ENCODE measurements at places on chromosomes 6 and 20. TPM values are rescaled to one million over a fixed set of nuclear protein-coding genes. Genes with fewer than 3 reads are reported as not detected.

The CRIP3 gene
- not detected for total RNA-seq

The ADGRB3 gene
- total RNA-seq: not detected

The ACSS1 gene
- 4.6 TPM for total RNA-seq

The C20orf144 gene
- total RNA-seq: 0.07 TPM

The IL17F gene
- total RNA-seq: not detected

The TFAP2A gene
- 37.0 TPM for total RNA-seq

The TP53TG5 gene
- not detected for total RNA-seq

DNA sequence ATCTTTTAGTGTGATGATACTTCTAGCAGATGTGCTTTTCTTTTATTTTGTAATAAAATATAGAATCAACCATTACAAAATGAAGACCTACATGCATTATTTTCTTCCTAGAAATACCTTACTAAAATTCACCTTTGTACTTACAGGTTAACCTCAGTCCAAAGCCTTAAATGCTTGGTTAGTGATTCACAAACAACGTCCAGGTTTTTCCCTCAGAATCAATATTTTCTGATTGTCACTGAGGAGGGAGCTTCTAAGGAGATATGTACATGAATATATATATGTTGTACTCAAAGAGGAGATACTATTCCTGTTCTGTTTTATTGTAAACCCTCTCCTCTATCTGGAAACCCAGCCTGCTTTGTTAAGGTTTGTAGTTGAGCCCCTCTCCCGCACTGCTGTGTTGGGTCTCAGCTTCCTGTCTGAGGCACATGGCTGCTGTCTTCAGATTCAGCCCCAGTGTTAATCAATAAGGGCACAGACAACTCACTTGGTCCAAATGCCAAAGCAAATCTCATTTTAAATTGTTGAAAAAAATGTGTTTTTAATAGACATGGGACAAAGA, 33.9 kb upstream of the HS3ST5 start:
- DNase-seq: no peak

DNA sequence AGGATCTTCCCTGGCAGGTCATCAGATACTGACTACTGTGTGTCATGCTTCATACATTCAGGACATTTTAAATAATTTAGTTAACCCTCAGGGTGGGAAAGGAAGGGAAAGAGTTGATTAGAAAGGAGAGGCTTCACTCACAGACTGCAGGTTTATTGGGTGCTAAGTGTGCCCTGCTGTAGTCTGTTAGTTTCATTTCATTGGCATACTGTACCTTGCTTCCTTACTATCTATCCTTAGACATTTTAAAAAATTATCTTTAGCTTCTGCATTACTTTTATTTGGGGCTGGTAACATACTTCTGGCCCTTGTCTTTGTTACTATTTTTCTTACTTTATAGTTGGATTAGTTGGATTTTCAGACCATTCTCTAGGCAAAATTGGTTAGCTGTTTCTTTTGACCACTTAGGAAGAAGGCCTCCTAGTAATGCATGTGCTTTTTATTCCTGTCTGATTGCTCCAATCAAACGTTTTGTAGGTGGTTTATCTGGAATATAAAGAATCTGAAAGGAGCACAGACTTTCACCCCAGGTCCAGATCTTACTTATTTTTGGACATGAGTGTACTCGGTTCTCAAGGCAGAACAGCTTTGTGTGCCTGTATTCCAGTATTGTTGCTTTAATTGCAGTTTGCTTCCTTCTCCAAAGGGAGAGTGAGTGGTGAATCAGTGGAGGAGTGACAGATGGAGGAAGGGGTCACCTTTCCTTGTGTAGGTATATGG, 82.7 kb upstream of the PRDM1 start:
- no peak for DNase-seq

GRCh38 chr6:90415178-90415577, 118.5 kb upstream of the BACH2 start:
- no peak for DNase-seq

DNA sequence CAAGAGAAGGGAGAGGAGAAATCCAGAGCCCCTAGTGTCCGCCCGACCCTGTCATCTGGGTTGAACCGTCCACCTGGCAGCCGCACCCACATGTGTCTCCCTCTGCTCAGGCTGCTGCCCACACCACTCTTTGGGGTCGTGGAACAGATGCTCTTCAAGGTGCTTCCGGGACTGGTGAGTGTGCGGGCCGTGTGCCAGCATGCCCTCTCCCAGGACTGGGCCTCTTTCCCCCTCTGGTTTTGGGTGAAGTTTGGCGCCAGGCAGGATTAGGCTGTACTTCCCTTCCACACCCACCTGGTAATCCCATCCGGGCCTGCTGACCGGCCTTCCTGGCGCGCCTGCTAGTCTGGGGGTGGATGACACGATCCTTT, 7.9 kb downstream of the BPIFB3 start:
- DNase-seq: no peak

DNA sequence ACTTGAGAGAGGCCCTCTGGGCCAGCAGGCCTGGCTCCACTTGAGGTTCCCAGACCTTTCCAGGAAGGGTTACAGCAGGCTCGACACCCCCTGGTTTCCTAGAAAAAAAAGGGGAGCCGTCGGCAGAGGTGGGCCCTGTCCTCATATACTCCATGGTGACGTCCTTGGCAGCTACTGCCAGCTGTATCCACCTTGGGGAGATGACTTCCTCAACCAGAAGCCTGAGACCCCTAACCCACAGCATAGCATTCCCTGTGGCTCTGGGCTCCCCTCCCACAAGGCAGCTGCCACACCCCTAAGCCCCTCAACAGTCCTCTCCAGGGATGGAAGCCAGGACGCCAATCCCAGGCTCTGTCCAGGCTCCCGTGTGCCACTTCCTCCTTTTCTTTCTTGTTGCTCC, 294.8 kb downstream of the CDC5L start:
- no peak for DNase-seq

DNA sequence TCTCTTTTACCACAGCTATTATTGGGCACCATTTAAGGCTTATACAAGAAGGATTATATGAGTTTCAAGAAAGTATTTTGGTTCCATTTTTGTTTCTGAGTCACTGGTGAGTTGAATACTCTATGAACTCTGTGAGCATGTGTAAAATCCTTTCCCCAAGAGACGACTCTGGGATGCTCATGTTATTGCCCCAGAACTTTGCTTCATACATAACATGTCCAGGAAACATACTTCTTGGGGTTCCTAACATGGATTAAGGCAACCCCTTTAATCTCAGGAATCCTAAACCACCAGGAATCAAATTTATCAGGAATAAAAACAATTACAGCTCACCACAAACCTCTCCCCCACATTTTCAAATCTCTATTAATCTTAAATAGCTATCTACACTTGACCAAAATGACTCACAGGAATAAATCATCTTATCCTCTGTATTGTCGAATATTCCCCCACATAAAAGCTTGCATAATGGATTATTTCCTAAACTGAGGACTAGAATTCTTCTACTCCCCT, 117.5 kb upstream of the COL21A1 start:
- DNase-seq: peak; percentile 50

GRCh38 chr6:10138917-10139316, 276.0 kb downstream of the TFAP2A start:
- DNase-seq: peak; percentile 64

DNA sequence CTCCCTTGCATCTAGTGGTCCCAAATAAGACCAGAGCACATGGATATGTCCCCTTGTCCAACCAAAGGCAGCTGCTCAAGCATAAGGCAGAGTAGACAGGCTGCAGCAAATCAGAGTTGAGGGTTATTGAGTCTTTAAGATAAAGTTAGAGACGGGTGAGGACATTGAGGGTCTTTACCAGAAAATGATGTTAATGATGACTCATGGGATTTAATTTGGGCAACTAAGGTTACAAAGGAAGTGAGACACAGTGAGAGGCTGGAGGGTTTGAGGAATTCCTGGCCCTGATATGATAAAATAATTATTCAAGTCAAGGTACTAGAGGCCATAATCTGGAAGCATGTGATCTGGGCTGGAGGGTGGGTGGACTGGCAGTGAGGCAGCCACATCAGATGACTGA, 133.6 kb downstream of the ALDH8A1 start:
- DNase-seq: no peak

GRCh38 chr20:60506061-60506460, 547.8 kb downstream of the CDH26 start:
- DNase-seq: no peak

GRCh38 chr6:87944541-87944954, 103.1 kb upstream of the SPACA1 start:
- DNase-seq: peak; percentile 95

DNA sequence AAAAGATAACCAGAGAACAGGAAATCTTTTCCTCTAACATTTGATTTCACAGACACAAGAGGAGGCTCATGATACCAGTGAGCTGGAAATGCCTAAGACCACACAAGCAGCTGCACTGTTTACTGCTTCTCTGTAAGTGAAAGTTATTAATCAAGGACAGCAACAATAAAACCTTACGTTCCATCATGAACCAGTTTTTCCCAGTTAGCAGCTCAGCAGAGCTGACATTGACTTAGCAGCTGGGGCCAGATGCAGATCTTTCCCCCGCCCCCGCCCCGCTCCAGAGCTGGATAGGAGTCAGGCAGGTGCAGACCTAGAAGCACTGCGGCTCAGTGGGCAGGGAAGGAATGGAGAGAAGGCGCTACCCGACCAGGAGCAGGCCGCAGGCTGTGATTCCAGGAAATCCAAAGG, 275.2 kb downstream of the GMDS start:
- no peak for DNase-seq

DNA sequence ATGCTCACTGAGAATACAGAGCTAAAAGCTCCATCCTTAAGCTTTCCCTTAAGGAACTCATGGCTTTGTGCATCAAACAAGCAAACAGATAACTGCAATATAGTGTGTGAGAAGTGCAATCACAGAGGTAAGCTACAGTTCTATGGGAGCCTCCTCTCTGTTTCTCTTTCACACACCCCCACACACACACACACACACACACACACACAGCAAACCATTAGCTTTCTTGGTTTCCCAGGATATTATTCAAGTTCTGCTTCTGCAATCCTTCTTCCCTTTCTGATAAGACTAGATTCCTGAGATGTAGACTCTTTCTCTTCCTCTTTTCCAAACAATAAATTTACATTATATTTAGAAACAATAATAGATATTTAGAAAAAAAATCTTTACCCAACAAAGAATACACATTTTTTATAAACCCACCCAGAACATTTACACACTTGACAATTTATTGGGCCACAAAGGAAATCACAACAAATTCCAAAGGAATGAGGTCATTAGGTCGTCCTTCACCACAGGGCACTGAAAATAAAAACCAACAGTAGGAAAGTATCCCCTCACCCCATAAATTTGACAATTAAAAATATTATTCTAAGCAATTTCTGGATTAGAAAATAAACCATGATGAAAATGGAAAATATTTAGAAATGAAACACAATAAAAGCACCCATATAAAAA, 9.3 kb upstream of the GFOD1 start:
- DNase-seq: no peak

DNA sequence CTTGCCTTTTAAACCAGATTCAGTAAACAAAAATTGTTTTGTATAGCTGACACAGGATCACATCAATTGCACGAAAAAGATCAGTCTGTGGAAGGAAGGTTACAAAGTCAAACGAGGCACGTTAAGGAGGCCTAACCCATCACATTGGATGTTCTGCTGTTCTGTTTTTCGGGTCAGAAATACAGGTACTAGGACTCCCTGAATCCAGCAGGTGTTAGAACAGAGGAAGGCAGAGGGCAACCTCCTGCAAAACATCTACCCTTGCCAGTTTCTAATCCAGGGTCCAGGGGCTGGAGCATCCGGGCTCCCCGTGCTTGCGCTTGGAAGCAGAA, 64.6 kb downstream of the PLG start:
- DNase-seq: no peak

- no peak for DNase-seq
These were observed 72.6 kb downstream of the HIVEP2 start for GRCh38 chr6:142872376-142872775.

- DNase-seq: no peak
These were observed 42.7 kb downstream of the MAFB start for GRCh38 chr20:40646361-40646760.

DNA sequence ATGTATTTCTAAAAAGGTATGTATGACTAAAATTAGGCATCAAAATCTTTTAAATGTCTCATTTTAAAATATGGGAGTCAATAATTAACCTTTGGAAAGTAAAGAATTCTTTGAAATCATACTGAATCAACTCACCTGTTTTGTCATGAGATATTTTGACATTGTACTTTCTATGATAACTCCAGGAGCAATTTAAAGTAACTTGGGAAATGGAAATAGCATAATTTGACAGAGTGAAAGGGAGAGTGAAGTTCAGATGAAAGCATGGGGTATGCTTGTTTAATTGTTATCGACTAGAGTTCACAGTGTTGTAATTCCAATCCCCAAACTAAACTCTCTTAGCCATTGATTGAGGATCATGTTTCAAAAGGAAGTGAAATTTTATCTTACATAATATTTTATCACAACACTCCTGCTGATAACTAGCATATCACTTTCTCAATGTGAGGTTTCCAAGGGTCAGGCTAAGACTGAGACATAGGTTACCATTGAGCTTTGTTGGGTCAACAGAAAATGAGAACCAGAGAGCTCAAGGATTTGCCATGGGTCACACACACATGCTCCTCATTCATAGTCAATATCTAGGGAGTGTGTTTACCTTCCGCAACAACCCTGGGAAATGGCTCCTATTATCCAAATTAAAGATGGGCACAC, 2.3 kb downstream of the GSTA1 start:
- no peak for DNase-seq

Data from foreskin keratinocyte (primary cell).